Endodermal cell (in vitro differentiated cells): ENCODE measurements at places on chromosomes 4 and X. TPM values are rescaled to one million over a fixed set of nuclear protein-coding genes. Genes with fewer than 3 reads are reported as not detected.

The GDPD2 gene
- total RNA-seq = 0.55 and 1.1 TPM in 2 replicates

The CLDN22 gene
- total RNA-seq = 0.15 and 0.27 TPM in 2 replicates

The GABRB1 gene
- total RNA-seq = not detected in 2 replicates

DNA sequence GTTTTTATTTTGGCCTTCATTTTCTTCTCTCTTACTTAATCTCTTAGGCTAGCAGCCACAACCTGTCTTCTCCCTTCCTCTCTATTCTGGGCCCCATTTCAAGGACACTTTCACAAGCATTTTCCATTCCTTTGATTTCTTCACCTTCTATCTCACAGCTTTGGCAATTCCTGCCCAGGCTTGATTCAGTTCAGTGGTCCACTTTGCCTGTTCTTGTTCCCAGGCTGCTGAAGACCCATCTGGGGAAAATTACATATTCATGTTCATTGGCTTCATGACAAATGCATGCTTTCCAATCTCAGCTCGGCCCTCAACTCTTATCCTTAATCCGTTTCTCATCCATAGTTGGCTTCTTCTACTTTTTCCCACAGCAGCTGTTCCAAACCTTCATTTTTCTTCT is 38.7 kb upstream of the LPAR4 start:
- no peaks in the 10 kb centered on the region for H3K4me1 ChIP-seq
- H3K27ac ChIP-seq = no peak overlapping the region
- no peaks in the 10 kb centered on the region for H3K36me3 ChIP-seq
- no peaks in the 10 kb centered on the region for H3K27me3 ChIP-seq

GRCh38 chr4:16450724-16451123 is 224.5 kb upstream of the TAPT1 start:
- no peaks in the 10 kb centered on the region for H3K4me1 ChIP-seq
- DNase-seq = no peak
- H3K36me3 ChIP-seq = no peaks in the 10 kb centered on the region
- peaks cover 7% of the 10 kb centered on the region for H3K27me3 ChIP-seq
- H3K4me3 ChIP-seq = no peak overlapping the region
- no peak overlapping the region for H3K27ac ChIP-seq

DNA sequence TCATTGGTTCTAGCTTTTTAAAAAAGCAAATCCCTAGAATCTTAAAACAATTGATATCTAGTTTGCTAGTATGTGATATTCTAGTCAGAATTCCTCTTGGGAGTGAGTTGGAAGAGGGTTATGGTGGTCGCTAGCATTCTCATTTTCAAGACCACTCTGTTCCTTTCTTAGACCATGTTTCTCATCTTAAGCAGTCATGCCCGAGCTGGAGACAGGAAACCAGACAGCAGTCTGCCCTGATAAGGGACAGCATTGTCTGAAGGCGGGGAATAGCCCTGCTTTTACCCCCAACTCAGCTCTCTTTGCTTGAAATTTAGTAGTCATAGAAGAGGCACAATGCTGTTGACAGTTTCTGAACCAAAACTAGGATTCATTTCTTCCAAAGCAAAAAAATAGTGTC is 5.2 kb downstream of the KLF3 start:
- no peaks in the 10 kb centered on the region for H3K27me3 ChIP-seq
- peak overlapping the region; percentile 77 for H3K27ac ChIP-seq
- peaks cover 38% of the 10 kb centered on the region for H3K4me1 ChIP-seq
- no peak overlapping the region for H3K4me3 ChIP-seq

GRCh38 chr4:180682776-180683175 is 1560.4 kb upstream of the TENM3 start:
- no peaks in the 10 kb centered on the region for H3K27me3 ChIP-seq
- H3K4me3 ChIP-seq = no peak overlapping the region
- DNase-seq = no peak
- H3K27ac ChIP-seq = no peak overlapping the region

DNA sequence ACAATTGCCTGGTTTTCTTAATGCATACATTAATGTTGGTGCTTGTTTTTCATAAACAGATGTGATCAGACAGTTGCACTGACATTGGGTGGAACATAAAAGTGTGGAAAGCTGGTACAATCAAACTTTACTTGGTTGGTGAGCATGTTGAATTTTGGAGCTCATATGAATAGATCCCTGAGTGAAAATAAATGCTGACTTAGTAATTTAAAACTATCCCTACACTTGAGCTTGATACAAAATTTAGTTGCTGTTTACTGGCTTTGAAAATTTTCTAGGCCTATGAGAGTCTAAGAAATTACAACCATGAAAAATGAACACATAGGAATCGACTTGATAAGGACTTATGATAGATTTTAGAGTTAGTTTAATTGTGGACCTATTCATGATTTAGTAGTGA is 551.8 kb upstream of the PABPC4L start:
- no peaks in the 10 kb centered on the region for H3K36me3 ChIP-seq
- no peak for DNase-seq
- H3K4me3 ChIP-seq = no peak overlapping the region

DNA sequence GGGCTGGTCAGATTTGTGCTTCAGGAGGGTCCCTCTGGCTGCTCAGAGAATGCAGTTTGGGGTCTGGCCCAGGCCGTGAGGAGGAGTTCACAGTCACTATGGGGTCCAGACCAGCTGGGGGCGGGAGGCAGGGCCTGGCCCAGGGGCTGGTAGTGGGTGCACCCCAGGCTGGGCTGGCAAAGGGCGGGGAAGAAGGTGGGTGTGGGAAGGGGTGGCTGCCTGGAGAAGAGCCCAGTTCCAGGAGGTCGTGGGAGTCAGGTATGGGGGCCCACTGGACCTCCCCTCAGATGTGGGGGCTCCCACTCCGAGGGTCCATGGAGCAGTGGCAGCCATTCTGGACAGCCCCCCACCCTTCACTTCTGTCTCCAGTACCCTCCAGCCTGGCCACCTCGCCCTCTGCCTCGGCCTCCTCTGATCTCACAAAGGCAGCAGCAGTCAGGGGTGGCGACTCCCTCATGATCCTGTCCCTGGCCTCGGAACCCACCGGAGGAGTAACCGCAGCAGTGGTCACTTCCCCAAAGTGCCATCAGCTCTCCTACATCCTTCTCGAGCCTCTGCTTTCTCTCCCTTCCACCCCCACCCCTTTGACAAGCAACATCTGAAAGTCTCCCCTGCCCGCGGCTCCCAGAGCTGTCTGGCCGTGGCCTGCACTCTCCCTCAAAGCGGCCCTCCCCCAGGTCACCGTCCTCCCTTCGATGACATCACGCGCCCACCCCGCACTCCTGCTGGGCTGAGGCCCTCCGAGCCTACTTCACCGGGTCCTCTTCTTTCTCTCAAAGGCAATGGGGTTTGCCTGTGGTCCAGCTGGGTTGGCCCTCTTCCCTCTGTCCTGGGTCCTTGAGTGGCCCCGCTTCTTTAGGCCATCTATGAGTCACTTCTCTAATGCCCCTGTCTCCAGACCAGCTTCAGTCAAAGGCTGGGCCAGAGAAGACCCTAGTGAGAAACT is 1.7 kb upstream of the SLC6A8 start:
- no peak overlapping the region for H3K4me3 ChIP-seq
- H3K27ac ChIP-seq = peak overlapping the region; percentile 96
- H3K27me3 ChIP-seq = no peaks in the 10 kb centered on the region
- peak; percentile 52 for DNase-seq
- no peaks in the 10 kb centered on the region for H3K36me3 ChIP-seq

DNA sequence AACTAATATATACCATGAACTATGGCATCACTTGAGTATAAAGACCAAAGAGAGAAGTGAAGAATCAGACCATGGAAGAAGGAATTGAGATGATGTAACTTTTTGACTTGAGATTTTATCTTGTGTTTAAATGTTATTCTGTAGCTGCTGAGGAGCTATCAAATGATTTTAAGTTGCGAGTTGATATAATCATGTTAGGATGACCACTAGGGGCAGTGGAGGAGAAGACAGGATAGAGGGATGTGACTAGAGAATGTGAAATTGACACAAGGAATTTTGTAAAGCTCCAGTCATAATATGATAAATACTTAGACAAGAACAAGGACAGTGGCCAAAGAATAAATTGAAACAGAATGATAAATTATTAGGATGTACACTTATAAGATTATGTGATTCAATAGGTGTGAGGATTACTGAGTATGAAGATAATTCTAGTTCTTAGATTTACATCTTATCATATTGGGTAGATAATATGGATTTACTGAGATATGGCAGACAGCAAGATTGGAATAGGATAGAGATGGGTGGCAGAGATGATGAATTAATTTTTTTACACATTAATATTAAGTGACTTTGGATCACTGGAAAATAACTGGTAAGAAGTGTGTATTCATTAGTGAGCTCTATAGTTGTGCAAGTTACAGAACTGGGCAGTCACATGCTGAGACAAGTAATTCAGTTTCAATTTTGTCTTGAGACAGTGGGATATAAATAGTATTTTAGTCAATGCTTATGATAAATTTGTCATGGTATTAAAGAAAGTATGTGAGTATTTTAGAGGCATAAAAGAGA is 816.0 kb upstream of the PCDH10 start:
- no peak overlapping the region for H3K4me3 ChIP-seq
- no peaks in the 10 kb centered on the region for H3K27me3 ChIP-seq
- H3K36me3 ChIP-seq = no peaks in the 10 kb centered on the region
- no peak overlapping the region for H3K27ac ChIP-seq
- no peak for DNase-seq
- no peaks in the 10 kb centered on the region for H3K4me1 ChIP-seq

- DNase-seq = peak; percentile 73
Observed at GRCh38 chr4:142126890-142127497, 490.6 kb downstream of the IL15 start.

GRCh38 chr4:108018040-108018883 is 28.6 kb downstream of the HADH start:
- H3K27ac ChIP-seq = no peak overlapping the region
- H3K36me3 ChIP-seq = peaks cover 27% of the 10 kb centered on the region
- no peak overlapping the region for H3K4me3 ChIP-seq
- DNase-seq = peak; percentile 94
- no peaks in the 10 kb centered on the region for H3K4me1 ChIP-seq
- no peaks in the 10 kb centered on the region for H3K27me3 ChIP-seq

DNA sequence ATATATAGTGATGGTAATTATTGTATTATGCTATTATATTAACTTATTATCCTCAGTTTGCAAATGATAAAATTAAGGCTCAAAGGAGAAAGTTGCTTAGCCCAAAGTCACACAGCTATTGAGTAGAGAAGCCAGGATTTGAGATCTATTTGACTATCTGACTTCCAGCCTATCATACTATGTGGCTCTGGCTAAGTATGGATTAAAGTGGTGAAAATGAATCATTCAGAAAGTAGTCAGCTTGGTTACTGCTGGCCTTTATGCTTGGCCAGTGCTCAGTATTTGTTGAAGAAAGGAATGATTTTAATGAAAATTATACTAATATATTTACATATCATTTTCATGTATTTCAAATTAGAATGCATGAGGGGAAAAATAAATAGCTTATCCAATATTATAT is 219.8 kb downstream of the SHROOM3 start:
- H3K4me3 ChIP-seq = no peak overlapping the region
- no peak for DNase-seq
- no peaks in the 10 kb centered on the region for H3K4me1 ChIP-seq
- no peak overlapping the region for H3K27ac ChIP-seq

GRCh38 chrX:3094261-3094660 is 53.0 kb downstream of the ARSF start:
- H3K4me3 ChIP-seq = no peak overlapping the region
- no peak overlapping the region for H3K27ac ChIP-seq
- no peaks in the 10 kb centered on the region for H3K36me3 ChIP-seq
- H3K4me1 ChIP-seq = no peaks in the 10 kb centered on the region
- H3K27me3 ChIP-seq = no peaks in the 10 kb centered on the region
- peak; percentile 52 for DNase-seq

- H3K27me3 ChIP-seq = no peaks in the 10 kb centered on the region
- DNase-seq = no peak
- no peak overlapping the region for H3K4me3 ChIP-seq
- peaks cover 4% of the 10 kb centered on the region for H3K4me1 ChIP-seq
- no peaks in the 10 kb centered on the region for H3K36me3 ChIP-seq
Observed at GRCh38 chr4:143377611-143378099, 41.0 kb downstream of the GAB1 start.
